AML-193 (cell line): ENCODE measurements at places on chromosomes 16 and 17.
A peak's percentile ranks its signal among the peaks of the same experiment; 100 is the strongest.

GRCh38 chr17:39581759-39582085 is 26.0 kb downstream of the NEUROD2 start:
- no peak for DNase-seq

GRCh38 chr17:17527534-17527933 is 31.3 kb upstream of the RASD1 start:
- DNase-seq, result no peak

- DNase-seq, result no peak
Observed at GRCh38 chr16:4994719-4995434, 36.7 kb downstream of the SEC14L5 start.

DNA sequence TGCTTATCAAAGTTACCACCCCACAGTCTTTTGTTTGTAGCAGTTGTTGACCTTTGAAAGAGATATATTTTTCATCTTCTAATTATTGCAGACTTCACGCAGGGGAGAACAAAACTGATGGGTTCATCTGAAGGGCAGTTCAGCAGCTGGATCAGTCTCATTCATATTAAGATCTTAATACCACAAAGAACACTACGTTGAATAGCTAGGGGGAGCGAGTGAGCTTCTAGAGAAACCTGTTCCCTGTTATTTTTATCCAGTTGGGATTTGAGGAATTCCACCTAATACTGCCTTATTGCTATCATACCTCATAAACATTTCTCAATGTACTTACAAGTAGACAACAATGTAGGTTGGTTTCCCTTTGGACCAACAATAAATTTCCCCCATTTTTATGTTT is 306.1 kb upstream of the KIF2B start:
- DNase-seq, result no peak

GRCh38 chr17:40648384-40648968 is 858 bp upstream of the SMARCE1 start:
- no peak for DNase-seq

DNA sequence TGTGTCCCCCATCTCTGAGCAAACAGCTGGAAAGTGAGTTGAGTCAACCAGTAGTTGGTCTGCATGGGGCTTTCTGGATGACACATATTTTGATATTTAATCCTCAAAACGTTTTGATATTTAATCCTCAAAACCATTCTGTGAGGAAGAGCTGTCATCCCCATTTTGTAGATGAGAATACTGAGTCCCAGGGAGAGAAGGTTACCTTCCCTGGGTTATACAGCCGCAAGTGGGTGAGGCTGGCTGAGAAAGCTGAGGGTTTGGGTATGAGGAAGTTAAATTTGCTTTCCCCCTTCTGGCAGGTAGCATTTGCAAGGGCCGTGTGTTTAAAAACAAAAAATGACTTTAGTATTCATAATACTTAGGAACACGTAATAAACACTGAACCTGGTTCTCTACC is 447.2 kb downstream of the XYLT1 start:
- no peak for DNase-seq

DNA sequence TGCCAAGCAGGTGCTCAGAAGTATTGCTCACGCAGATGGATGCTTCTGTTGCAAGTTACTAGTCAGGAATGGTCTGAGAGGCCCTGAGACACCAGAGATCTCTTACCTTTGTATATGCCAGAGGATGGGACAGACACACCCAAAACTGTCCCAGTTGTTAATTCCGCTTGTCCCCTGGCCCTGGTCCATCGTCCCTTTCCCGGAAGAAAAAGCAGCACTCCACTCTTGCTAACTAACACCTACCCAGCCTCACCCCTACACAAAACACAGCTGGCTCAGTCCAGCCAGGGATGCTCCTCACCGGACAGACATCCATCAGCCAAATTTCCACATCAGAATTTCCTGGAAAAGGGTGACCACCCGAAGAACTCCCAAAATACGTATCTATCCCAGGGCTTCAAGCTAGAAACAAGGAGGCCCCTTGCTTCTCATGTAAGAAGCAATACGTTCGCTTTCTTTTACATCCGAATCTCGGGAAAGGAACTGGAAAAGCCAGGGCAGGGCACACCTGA is 2.0 kb downstream of the GAS7 start:
- no peak for DNase-seq

DNA sequence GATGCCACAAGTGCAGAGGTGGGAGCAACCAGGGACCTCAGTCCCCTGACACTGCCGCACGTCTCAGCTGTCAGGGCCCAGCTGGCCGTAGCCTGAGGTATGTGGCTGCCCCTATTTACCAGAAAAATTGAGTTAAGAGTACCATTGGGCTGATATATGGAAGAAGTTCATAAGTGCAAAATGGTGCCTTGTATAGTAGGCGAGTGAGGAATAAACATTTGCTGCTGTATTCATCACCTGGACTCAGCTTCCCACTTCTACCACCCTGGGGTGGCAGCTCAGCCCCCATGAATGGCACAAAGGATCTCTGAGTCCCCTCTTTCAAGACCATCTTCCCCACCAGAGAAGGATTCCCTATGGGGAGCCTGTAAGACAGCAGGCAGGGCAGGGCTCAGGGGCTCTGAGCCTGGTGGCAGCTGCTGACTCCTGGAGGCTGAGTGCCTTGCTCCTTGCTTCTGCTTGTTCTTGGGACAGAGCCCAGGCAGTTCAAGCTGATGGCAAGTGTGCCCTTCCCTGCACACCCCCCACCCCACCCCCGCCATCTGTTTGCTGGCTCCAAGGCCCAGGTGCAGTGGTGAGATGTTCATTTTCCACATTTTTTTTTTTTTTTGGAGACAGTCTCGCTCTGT is 29.0 kb downstream of the TRPV2 start:
- DNase-seq, result no peak

DNA sequence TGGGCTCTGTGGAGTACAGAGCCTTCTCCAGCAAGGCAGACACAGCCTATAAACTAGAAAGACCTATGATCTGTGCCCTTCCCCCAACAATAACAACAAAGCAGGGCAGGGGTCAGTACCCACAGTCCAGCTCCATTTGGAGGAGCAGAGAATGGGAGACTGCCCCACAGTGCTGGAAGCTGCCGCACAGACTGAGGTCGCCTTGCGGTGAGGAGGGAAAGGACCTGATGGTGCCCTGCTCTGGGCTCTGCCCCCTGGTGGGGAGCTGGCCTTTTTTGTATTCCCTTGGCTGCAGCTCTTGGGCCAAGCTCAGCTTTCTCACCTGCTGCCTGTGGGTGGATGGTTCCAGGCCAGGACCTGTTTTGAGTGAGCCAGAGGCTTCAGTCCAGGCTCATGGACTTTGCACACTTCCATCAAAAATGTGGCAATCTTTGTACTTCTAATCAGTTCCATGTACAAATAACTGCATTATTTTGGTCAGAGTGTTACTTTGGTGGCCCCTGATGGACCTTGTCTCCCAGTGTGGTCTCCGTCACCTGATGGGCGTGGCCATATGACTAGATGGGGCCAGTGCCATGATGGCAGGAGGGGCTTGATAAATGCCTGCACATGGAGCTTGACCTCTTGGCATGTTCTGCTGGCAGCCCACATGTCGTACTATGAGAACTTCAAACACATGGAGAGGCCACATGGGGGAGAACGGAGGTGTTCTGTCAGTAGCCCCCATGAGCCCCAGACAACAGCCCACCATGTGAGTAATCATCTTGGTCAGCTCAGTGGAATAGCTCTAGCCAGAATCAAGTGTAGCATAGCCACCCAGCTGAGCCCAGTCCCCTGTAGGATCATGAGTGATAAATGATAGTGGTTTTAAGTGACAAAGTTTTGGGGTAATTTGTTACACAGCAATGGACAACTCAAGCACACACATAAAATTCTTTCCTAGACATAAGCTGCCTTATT is 24.2 kb downstream of the B9D1 start:
- peak; percentile 55 for DNase-seq

GRCh38 chr17:50198026-50198669 is 3.3 kb downstream of the COL1A1 start:
- DNase-seq, result peak; percentile 50

GRCh38 chr17:60641810-60642220 is 35.8 kb upstream of the BCAS3 start:
- peak; percentile 81 for DNase-seq

DNA sequence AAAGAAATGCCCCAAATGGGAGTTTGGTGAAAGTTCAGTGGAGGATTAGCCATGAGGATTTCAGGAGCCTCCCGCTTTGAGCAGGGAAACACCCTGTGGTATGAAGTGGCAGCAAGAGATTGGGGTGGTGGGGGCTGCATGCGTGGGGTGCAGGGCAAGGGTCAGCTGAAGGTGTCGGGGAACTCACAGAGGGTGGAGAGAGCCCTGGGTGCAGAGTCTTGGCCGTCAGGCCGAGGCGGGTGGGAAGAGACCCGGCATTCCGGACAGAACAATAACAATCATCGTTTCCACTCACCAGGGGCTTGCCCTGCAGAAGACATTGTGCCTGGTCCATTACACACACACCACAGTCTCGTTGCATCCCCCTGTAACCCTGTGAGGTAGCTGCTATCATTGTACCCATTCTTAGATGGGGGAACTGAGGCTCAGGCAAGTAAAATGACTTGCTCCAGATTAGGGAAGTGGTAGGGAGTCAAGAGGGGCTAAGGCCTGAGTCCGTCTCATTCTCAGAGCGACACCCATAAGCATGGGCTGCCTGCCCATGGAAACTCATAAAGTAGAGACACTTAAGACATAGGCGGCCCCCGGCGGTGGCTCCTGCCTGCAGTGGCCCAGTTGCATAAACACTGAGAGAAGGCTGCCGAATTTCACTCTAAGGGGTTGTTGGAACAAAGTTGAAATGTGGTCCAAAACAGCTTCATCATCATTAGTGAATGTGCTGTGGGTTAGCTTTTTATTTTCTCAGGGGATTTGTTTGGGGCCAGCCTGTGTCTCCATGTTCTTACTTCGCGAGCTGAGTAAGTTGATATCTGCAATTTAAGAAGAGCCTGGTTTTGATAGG is 93.3 kb downstream of the CMIP start:
- DNase-seq, result no peak

GRCh38 chr16:3015865-3016521 is 2.0 kb downstream of the CLDN6 start:
- DNase-seq, result no peak

- DNase-seq, result no peak
Observed at GRCh38 chr17:62963296-62963695, 2.7 kb upstream of the TANC2 start.

DNA sequence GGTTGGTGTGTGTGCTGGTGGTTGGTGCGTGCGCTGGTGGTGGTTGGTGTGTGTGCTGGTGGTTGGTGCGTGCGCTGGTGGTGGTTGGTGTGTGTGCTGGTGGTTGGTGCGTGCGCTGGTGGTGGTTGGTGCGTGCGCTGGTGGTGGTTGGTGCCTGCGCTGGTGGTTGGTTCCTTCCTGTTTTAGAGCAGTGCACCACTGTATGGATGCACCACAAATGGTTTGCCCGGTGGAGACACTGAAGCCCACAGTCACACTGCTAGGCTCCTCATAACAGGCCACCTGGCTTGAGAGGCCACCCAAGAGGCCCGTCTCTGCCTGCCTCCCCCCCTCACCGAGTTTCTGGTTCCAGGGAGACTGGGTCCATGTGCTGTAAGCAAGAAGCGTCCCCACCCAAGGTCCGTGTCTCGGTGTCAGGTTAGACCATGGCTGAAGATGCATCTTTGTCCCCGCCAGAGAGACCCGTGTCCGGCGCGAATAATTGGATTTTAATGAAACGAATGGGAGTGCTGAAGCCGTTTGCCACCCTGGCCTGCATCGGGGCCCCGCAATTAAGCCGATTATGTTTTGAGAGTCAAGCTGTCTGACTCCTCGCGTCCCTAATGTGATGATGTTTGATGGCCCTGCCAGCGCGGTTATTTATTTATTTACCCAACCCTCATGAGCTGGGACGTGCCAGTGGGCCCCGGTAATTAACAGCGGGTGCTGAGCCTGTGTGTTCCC is 161.3 kb upstream of the GSE1 start:
- no peak for DNase-seq

GRCh38 chr16:70612931-70613330 is 33.4 kb upstream of the IL34 start:
- DNase-seq, result no peak

- DNase-seq, result no peak
Observed at GRCh38 chr17:38550661-38551060, 55.1 kb downstream of the SRCIN1 start.

DNA sequence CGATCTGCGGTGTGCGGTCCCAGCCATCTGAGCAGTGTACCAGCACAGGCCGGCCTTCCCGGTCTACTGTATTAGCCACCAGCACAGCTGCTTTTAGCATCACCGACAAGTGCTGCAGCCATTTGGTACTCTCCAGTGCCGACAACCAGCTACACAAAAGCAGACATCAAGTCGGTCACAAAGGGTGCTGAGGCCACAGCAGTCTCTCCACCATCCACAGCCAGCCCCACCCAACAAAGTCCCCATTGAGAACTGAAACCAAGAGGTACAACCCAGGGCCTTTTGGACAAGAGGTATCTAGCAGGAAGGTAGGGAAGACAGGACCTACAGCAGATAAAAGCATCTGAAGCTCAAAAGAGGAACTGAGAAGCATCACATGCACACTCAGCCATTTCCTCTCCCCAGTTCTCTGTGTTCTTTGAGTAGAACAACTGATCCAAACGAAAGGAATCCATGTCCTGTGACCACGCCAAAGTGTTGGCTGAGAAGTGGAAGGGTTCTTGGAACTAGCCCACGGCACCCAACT is 9.5 kb downstream of the MTMR4 start:
- peak; percentile 59 for DNase-seq

GRCh38 chr17:1008008-1008761 is 11.3 kb downstream of the TIMM22 start:
- DNase-seq, result no peak

- no peak for DNase-seq
Observed at GRCh38 chr17:28274591-28275265, 44.3 kb upstream of the TMEM97 start.

DNA sequence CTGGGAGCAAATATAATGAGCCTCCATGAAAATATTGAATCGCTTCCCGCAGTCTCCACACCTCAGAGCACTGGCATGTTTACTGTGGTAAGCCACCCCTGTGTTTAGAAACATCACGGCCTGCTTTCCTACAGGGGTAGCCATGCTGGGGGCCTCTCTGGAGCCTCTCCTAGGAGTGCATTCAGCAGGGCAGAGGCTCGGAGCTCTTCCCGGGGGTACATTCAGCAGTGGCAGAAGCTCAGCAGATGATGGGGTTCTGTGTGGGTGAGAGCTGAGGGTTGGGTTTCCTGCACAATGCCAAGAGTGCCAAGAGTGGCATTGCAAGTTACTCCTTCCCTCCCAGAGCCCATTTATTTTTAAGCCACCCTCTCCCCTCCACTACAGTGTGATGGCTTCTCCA is 386.6 kb downstream of the SEC14L1 start:
- no peak for DNase-seq

DNA sequence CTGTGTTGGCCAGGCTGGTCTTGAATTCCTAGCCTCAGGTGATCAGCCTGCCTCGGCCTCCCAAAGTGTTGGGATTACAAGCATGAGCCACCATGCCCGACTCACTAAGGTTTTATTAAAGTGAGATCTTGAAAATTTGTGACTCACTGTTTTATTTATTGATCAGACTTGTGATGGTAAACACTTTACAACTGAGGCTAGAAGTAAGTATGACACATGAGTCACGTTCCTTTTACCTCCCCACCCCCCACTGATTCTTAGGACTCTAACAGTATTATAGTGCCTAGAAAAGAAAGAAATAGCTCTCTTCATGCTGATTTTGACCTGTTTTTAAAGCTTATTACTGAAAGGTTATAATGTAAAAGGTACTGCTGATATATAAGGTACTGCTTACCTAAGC is 160.6 kb downstream of the TANC2 start:
- DNase-seq, result no peak

GRCh38 chr17:68349157-68349556 is 57.9 kb downstream of the ARSG start:
- no peak for DNase-seq

GRCh38 chr17:47785538-47786123 is 36.0 kb downstream of the OSBPL7 start:
- peak; percentile 12 for DNase-seq
